ENCODE measurements at places on chromosomes 5 and 9. TPM values are rescaled to one million over a fixed set of nuclear protein-coding genes. Genes with fewer than 3 reads are reported as not detected.

- DNase-seq = no peak
Measured at GRCh38 chr9:83472221-83472665, 66.0 kb downstream of the FRMD3 start.

DNA sequence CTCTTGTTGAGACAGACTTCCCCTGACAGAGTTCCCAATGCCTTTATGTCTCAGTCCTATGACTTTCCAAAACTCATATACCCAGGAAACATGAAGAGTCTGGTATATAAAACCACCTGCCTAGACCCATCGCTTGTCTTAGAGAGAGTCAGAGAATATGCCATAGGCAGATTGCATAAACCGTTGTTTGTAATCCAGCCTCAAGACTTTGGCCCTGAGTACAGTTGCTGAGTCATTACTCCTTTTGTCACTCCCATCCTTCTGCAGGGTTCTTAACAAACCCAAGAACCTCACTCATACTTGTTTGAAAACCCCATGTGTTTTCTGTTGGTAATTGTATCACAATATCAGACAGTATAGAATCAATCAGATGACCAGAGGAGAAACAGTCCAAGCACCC, 616.3 kb downstream of the SLCO4C1 start:
- DNase-seq = no peak

DNA sequence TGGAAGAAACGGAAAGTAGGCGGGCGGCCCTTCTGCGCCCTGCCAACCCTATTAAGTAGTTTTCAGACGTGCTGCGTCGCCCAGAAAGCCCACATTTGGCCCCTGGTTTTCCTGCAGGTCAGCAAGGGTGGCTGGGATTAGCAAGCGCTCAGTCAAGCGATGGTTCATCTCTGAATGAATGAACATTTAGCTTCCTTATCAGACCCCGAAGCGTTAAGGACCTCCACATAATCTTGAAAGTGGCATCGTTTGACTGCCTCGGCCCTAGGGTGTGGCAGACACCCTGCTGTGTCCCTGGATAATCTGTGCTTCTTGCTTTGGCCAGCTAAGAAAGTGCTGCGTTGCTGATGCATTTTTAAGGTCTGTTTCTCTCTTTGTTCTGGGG, 684 bp downstream of the TOR1B start:
- DNase-seq = no peak

DNA sequence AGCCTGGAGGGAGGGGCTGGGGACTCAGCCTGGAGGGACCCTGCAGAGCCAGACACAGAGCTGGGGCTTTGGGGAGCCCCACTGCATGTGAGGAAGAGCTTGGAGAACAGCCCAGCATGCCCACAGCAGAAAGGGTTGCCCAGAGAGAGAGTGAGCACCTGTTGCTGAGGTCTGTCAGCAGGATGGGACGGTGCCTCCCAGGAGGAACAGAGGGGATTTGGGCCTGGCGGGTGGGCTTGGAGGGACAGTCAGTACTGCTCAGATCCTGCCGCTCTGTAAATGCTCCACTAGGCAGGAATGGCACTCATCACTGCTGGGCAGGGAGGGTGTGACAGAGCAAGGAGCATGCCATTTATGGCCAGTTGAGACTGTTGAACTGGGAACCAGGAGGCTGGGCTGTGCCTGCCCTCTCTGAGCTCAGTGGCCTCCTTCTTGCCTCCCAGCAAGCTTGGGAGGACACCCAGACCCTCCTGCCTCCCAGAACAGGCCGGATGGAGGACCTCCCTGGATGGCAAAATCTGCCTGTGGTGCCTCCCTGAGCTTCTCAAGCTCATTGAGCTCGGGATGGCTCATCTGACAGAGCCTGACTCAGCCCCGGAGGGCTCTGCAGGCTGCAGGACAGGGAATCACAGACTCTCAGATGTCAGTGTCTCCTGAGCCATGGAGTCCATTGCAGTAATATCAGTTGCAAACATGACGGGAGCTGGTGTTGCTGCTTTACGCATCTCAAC, 786 bp upstream of the HRCT1 start:
- no peak for DNase-seq

IL7R gene
- total RNA-seq = 0.54 TPM

CA9 gene
- total RNA-seq = 1.5 TPM

Measured in endothelial cell (in vitro differentiated cells).